ENCODE measurements at places on chromosomes 1 and 21.

GRCh38 chr1:208803011-208803811, 559.0 kb upstream of the PLXNA2 start:
- DNase-seq = no peak

- peak; percentile 89 for DNase-seq
These were observed 3.3 kb upstream of the DENND2D start for GRCh38 chr1:111203681-111204200.

DNA sequence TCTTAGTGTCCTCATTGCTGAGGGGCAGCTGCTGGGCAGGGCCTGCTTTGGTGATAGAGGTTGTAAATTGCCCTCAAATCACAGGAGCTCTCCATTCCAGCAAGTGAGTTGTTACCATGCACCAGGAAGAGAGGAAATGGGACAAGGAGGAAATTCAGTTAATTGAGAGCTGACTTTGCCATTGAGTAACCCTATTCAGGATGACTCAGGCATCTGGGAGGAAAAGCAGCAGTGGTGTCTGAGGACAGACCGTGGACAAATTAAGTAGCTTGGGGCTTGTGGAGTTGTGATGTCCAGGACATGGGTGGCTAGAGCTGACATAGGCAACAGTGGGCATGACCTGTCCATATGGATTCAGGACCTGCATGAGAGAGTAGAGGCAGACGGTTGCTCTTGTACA, 5.9 kb downstream of the ARHGEF10L start:
- DNase-seq = no peak

- DNase-seq = no peak
These were observed 771 bp downstream of the RABGAP1L start for GRCh38 chr1:174160109-174160473.

GRCh38 chr1:38500891-38501290, 358.7 kb downstream of the RRAGC start:
- no peak for DNase-seq

DNA sequence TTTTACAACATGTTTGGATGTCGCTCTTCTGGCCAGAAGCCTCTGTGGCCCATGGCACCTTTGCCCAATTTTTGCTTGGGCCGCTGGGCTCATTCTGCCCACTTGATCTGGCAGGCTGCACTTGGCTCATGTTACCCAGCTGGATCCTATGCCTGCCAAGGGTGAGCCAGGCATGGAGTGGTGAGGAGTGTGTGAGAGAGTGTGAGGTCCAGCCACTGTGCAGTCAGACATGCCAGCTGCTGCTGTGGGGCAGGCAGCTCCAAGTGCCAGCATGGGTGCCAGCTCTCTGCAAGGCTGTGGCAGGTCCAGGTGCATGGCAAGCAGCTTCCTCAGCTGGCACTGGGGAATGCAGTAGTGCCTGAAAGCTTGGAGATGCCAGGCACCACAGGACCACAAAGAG, 71.0 kb downstream of the EBNA1BP2 start:
- no peak for DNase-seq

DNA sequence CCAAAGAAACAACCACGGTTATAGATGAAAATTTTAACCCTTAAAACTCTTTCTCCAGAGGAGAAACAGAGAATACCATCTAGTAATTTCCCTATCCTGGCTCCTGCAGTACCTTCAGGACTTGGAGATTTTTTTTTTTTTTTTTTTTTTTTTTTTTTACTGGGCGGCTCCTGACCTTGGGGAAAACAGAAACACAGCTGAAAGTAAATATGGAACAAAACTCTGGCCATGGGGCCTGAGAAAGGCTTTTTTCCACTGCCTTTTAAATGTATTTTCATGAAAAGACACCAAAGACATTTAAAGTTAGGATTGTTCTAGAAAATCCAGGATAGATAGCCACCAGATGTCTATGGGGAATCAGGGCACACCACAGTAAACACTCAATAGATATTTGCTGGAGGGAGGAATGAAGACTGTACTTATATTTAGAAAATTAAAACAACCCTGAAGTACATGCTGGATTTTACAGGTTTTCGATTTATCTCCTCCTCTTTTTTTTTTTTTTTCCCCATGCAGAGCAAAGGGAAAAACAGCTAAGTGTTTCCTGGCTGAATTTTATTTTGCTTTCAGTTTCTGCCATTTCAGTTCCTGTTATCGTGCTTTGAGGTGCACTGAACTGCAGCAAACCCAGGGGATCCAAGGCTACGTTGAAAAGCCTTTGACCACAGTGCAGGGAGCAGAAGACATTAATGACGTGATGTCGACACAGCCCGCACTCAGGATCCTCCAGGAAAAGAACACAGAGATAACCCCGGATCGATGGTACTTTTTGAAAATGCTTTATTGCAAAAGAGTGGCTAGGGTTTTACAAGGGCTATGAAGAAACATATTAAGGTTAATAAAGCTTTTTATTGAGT, 35.7 kb upstream of the CNN3 start:
- DNase-seq = peak; percentile 39

DNA sequence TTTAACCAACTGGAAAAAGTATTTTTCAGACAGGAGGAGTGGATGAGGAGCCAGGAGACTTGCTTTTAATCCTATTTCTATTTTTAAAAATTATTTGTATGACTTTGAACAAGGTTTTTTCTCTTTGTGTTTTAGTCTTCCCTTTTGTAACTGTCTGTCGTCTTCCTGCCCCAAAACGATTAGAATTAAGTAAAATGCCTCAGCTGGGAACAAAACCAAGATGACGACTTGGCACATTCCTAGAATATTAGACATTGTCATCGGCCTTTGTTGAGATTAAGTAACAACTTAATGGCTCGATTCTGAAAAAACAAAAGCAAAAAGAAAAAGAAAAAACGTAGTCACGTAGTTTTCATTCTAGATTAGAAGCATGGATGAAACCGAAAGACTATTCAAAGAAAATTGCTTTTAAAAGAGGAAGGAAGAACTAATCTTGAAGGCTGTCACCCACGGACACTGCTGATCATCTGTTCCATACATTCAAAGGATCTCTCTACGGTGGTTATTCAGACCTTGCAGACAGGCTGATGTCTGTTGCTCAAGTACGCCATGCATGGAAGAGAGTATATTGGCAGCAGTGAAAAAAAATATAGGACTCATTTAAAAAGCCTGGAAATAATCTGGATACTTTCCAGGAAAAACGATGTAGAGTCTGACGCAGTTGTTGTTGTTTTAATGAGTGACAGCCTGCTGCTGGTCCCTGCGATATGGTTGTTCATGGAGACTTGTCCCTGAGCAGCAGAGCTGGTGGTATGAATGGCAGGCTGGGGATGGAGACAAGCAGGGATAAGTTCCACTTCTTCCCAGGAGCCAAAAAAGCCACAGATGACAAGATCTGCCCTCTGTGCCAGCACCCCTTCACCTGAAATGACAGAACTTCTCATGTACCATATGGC, 16.8 kb downstream of the GNG4 start:
- no peak for DNase-seq

DNA sequence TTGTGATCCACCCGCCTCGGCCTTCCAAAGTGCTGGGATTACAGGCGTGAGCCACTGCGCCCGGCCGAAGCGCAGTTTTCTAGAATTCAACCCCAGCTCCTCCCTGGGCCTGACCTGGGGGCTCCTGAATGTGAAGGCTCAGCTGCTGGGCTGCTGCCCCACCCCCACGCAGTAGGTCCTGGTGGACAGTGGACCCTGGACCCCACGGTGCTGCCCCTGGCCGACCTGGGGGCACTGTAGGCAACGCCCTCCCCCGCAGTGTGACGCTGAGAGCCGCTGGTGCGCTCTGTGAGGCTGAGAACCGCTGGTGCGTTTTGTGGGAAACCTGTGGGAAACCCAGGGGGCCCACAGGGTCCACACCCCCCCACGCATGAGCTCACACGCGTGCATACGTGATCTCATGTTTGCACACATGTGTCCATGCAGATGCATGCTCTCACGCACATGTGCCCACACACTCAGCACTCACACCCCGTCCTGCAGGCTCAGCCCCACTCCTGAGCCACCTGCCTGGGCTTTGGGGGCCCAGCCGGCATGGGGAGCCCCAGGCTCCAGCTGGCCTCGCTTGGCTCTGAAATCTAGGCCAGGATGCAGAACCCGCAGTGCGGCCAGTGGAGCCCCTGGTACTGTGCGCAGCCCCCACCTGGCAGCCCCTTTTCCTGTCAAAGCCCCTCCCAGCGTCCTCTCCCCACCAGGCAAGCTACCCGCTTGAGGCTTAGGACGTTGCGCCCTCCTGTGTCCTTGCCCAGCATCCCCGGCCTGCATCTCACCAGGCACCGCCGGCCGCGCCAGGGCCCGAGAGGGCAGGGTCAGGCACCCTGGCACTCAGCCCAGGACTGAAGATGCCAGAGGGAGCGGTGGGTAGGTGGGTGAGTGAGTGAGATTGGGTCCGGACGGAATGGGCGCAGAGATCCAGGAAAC, 67.7 kb downstream of the COL18A1 start:
- DNase-seq = no peak

DNA sequence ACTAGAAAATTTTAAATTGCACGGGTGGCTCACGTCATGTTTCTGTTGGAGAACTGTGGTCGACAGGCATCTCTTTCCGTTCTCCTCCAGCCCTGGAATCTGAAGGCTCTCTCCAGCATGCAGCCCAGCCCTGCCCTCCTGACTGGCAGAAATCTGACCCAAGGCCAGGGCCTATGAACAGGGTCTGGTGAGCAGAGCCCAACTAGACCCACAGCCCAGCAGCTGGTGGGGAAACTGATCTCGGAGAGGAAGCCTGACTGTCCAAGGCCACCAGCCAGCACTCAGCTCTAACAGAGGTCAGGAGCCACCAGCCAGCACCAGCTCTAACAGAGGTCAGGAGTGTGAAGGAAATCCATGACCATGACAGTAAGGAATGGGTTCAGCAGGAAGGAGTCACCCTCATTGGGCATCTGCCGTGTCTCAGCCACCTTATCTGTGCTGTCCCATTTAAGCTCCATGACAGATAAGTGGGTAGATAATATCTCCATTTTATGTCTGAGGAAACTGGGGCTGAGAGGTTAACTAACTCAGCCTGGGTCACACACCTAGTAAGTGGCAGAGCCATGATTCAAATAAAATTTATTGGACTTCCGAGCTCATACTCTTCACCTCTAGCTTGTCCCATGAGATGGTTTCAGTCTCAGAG, 20.2 kb upstream of the PKP1 start:
- no peak for DNase-seq

GRCh38 chr1:6183520-6183989, 3.4 kb upstream of the CHD5 start:
- no peak for DNase-seq

- no peak for DNase-seq
These were observed 307.3 kb downstream of the KCNH1 start for GRCh38 chr1:210826686-210827085.

GRCh38 chr21:18387994-18388393, 15.6 kb downstream of the TMPRSS15 start:
- DNase-seq = no peak

DNA sequence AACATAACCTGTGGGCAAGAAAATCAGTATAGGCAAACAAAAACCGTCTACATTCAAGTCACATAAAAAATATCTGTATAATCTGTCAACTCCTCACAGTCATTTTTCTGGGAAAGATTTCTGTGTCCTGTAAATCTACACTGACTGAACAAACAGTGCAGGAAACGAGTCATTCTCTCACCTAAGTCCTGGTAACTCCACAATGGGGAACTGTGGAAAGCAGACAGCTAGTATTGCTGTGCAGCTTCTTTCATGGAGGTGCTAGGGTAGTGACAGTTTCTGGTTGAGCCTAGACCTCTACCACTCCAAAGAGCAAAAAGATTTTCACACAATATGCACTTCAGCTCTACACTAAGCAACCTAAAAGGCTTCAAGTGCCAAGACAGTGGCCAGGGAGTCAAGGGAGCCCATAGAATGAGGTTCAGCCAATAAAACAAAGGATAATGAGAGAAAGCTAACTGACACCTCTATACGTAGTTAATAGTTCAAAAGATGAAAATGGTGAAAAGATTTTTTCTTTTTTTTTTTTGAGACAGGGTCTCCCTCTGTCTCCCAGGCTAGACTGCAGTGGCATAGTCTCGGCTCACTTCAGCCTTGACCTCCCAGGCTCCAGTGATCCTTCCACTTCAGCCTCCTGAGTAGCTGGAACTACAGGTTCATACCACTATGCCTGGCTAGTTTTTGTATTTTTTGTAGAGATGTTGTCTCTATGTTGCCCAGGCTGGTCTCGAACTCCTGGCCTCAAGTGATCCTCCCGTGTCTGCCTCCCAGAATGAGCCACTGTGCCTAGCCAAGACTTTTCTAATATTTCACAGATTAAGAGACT, 5.5 kb downstream of the PTP4A2 start:
- DNase-seq = peak; percentile 47

- DNase-seq = no peak
These were observed 109.1 kb upstream of the HOOK1 start for GRCh38 chr1:59705466-59706302.

GRCh38 chr1:240098534-240098933, 6.9 kb downstream of the FMN2 start:
- no peak for DNase-seq

DNA sequence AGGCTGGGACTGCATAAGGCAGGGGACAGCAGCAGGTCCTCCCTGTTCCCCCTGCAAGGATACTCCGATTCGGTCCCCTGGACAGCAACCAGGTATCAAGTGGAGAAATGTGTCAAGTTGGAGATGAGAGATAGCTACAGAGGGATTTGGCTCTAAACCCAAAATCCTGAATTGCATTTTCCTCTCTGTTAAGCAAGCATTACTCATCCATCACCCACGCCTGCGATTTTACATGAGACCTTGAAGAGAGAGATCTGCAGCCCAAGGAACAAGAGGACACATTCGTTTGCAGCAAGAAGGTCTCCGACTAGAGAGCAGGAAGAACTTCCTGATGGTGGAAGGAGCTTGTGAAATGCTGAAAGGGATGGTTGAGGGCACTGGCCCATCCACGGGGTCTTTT, 21.9 kb downstream of the SYT2 start:
- no peak for DNase-seq

DNA sequence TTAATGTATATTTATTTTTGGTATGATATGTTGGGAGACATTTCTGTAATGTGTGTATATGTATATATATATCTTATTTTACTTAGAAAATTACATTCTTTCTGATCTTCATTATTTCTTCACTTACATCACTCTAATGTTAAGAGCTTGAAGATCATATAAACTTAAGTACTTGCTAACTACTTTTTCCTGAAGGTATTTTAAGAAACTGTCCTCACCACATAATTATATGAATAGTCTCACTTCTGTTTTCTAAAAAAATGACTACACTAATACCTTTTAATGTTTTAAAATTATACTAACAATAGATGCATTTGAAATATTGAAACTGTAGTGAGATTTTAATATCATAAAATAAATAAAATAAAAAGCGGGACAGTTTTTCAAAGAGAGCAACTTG, 377.1 kb downstream of the LRRIQ3 start:
- no peak for DNase-seq

All from CD4-positive, alpha-beta T cell treated with Interleukin-10 for 1 hour (primary cell).